ENCODE measurements at places on chromosomes 2 and 18.

DNA sequence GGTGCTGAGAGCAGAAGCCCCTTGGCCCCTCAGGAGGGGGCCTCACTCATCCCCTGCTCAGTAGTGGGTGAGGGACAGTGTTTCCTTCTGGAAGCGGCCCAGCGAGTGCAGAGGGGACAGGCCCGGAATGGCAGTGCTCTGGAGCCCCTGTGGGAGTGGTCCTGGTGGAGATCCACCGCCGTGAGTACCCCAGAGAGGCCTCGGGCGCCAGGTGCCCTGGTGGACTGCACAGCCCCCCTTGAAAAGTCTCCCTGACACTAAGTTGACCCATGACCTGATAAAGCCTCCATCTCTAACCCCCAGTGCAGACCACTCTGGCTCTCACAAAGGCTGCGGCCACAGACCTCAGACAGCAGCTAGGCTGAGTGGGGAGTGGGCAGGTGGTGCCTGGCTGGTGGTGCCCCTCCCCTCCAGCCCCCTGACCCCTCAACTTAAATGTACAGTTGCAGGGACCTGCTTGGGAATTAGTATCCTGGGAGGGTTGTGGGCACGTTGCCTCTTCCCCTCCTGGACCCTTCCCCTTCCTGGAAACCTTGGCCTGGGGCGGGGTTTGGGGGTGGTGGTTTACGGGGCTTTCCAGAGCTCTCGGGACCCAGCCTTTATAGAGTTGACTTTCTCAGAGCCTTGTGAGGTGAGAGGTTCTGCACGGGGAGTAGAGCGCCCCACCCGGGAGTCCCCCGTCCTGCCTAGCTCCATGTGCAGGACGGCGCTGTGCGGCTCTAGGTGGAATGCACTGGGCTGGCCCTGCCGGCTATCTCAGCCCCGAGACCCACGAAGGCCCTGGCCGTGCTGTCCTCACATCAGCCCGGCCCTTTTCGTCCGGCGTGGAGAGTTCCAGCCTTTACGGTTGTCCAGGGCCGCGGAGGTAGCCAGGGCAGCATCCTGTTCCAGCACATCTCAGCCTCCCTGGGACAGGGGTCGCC lies 62.7 kb downstream of the RTP5 start:
- no peak for DNase-seq

- no peak for DNase-seq
Observed at GRCh38 chr2:127001751-127002150, 103.1 kb downstream of the TEX51 start.

GRCh38 chr2:101030866-101031554 lies 28.9 kb downstream of the RPL31 start:
- no peak for DNase-seq

- DNase-seq = no peak
Observed at GRCh38 chr2:170512266-170512665, 202.9 kb upstream of the SP5 start.

DNA sequence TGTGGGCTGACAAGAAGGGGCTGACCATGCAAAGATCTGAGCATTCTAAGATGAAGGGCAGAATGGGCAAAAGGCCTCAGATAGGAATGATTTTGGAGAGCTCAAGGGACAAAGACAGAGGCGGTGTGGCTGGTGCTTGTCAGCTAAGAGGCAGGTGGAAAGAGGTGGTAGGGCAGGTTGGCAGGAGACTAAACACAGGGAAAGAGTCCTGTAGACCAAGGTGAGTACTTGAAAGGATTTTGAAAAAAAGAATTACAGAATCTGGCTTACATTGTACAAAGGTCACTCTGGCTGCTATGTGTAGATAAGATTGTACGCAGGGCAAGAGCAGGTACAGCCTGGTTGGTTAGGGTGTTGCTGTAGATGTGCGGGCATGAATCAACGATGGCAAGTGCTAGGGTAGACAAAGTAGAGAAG lies 50.6 kb downstream of the STK39 start:
- DNase-seq = no peak

DNA sequence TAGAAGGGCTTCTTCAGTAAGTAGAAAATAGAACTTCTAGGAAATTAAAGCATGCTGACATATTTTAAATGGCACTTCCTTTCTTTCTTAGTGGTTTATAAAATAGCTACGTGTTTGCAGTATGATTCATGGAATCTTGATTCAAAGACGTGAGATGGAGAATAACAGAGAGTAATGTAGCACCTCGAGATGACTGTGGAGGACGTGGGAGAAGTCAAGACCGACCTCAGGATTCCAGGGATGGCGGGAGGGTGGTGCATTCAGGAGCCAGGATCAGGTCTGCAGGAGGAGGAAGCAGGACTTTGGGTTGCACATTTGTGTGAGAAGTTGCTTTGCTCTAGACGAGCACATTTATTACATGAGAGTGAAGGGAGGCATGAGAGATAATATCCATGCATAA lies 56.0 kb downstream of the DCDC2C start:
- DNase-seq = no peak

- DNase-seq = no peak
Observed at GRCh38 chr2:40255103-40255502, 196.8 kb downstream of the SLC8A1 start.

- DNase-seq = no peak
Observed at GRCh38 chr18:55275039-55275901, 312.7 kb downstream of the TCF4 start.

DNA sequence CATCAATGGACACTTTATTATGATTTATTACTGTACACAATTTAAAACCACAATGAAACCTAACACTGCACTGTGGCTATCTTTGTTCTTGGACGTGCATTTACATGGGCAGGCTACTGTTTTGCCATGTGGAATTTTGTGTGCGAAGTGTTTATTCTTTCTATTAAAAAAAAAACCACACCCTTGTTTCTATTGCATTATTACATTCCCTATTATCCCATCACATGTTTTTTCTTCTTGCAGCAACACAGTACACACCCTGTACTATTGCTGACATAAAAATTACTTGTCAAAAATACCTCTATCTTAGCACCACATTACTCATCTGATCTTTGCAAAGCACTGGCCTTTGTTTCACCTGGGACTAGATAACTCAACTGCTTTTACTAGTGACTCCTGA lies 1.5 kb downstream of the RNF152 start:
- no peak for DNase-seq

DNA sequence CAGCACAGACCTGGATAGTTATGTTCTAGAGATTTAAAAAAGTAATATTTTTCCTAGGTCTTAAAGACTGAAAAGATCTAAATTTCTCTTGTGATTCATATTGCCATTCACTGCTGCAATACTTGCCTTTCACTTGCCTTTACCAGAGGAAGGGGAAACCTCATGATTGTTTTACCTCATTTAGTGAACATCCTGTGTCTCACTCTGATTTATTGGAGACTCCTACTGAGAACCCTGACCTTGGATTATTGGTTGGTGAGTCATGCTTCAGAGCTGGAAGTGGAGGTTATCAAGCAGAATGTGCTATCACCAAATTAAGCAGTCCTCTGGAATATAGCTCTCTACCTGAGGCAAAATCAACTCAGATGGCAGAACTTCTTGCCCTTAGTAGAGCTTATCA lies 500.5 kb downstream of the TSN start:
- no peak for DNase-seq

DNA sequence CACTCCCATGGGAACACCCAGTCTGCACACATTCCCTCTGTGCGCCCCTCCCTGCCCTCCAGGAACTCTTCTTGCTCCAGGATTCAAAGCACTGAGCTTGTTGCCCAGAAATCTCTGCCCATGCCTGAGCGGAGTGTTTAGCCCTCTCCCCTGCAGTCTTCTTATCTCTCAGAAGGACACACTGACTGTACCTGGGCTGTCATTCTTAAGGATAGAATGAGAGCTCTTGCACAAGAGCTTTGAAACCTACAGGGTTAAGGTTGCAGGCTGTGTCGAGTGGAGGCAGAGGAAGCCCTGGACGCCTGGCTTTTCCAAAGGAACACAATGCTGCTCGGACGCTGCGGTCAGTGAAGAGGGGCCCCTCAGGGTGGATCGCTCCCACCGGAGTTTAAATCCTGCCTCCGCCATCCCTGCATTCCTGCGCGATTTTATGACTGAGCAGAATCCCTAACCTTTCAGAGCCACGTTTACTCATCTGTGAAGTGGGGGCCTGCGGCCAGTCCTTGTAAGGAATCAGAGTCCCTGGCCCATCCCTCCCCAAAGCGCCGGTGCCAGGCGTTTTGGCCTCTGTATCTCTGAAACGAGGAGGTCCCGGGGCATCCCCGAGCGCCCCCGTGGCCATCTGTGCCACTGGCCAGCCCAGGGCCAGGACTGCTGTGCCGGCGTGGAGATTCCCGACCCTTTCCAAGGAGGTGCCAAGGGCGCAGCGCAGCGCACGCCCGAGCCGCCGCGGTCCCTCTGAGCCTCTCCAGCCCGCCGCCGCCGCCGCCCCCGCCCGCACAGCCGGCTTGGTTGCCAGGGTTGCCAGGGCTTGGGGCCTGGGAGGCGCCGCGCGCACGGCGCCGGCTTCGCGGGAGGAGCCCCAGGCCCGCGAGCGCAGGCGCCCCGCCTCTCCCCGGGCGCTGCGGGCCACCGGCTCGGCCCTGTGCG lies 58.9 kb downstream of the FAM168B start:
- no peak for DNase-seq

DNA sequence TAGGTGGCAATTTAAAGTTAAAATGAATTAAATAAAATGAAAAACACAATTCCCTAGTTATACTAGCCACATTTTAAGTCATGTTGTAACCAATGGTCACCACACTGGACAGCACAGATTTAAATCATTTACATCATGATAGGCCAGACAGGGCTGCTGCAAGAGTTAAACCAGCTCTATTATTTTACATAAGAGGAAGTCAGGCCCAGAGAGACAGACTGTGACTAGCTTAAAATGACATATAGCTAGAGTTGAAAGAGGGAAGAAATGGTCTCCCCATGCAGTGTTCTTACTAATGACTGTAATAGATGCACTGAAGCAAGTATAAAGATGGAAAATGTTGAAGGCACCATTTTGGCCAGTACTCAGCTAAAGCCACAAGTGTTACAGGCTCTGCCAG lies 69.6 kb downstream of the SLC66A3 start:
- no peak for DNase-seq

- DNase-seq = no peak
Observed at GRCh38 chr2:185128346-185128745, 530.0 kb downstream of the ZNF804A start.

GRCh38 chr2:118309946-118310680 lies 221.8 kb downstream of the INSIG2 start:
- peak; percentile 21 for DNase-seq

DNA sequence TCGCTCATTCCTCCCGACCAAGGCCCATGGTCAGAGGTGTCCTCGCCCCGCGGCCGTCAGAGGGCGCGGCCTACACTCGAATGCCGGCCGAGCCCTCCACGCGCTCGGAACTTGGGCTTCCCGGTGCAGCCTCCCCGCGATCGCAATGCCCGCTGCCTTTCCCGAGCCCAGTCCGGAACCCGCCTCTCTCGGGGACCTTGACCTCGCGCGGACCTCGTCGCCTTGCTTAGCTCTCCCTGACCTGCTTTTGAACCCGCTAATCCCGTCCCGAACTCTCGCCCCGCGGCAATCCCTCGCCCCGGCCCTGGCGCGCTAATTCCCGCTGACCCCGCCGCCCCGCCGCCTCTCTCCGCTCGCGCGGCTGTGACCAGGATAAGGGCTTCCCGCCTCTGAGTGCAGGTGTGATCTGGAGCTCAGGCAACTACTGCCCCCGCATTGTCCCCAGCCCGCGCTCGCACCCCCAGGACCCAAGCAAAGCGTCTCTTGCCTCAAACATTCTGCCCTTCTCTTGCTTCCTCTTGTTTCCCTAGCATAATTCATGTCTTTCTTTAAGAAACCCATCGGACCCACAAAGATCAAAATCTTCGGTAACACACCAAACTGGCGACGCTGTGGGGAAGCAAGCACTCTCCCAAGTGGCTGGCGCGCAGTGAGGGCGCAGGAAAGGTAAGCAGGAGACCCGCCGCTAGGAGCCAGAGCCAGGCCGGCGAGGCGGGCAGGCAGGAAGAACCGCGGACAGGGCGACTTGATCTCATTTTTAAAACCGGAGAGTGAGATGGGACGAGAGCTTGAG lies 46.6 kb upstream of the ATP6V1B1 start:
- DNase-seq = no peak

- no peak for DNase-seq
Observed at GRCh38 chr2:215189393-215189792, 51.0 kb upstream of the ABCA12 start.

DNA sequence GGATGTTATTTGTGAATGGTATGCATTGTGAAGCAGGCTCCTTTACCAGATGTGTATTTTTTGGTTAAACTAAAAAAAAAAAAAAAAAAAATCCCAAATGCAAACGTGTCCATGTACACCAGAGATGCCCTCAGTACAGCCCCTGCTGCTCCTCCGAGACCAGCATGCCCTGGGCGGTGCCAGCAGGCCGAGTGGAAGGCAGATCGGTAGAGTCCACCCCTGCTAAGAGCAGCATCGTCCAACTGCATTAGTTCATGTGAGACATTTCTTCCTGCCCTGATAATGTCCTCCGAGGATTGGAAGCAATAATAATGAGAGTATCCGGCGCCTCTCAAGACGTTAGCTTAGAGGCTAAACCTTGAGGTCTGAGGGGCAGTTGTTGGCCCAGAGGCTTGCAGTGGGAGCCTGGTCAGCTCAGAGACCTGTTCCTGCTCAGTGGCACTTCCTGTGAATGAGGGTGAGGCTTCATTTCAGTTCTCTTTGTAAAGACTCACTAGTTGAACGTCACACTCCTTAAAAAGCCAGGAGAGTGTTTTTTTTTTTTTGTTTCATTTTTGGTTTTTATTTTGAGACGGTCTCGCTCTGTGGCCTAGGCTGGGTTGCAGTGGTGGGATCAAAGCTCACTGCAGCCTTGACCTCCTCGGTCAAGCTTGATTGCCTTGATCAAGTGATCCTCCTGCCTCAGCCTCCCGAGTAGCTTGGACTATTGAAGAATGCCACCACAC lies 5.6 kb downstream of the SLC66A3 start:
- no peak for DNase-seq

GRCh38 chr2:229348128-229348527 lies 77.0 kb upstream of the PID1 start:
- DNase-seq = no peak

- no peak for DNase-seq
Observed at GRCh38 chr18:47964053-47964452, 33.6 kb upstream of the SMAD2 start.

DNA sequence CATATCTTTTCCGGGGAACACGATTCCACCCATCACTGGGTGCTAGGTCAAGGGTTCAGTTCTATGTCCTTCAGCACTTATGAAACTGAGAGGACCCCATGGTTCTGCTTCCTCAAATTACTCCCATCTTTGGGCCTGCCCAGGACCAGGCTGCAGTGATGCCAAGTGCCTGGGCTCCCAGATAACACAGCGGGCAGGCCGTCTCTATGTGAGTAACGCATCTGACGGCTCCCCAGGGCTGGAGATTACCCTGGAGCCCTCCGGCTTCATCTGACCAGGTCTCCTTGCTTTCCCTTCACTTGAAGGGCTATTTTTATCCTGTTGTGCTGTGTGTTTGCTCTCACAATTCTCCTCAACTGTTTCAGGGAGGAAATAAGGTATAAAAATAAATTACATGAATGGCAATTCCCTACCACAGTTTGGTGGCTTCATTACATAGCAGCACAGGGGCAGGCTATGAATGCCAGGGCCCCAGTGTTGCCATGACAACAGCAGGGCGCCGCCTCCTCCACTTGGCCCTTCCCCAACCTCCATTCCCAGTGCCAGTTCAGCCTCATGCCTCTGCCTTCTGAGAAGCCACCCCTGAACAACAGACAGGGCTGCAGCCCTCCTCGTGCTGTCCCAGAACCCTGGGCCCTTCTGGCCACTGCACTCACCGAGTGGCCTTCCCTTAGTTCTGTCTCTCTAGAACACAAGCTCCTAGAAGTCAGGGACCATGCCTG lies 25.4 kb upstream of the TMEM131 start:
- no peak for DNase-seq
